Aortic smooth muscle cell (primary cell): ENCODE measurements at places on chromosomes 3 and 15. TPM values are rescaled to one million over a fixed set of nuclear protein-coding genes. Genes with fewer than 3 reads are reported as not detected.

The CBLB gene
- 38.8 and 74.7 TPM in 2 replicates for total RNA-seq

The TOMM70 gene
- total RNA-seq, result 45.8 and 50.1 TPM in 2 replicates

The PLA2G4B gene
- total RNA-seq, result 0.50 and 0.79 TPM in 2 replicates

The SNX33 gene
- total RNA-seq, result 28.0 and 32.5 TPM in 2 replicates

The NANOGP8 gene
- not detected in 2 replicates for total RNA-seq

The SERPINI2 gene
- not detected in 2 replicates for total RNA-seq

The TGM5 gene
- not detected in 2 replicates for total RNA-seq

The MNS1 gene
- total RNA-seq, result 3.5 and 4.0 TPM in 2 replicates

The SLMAP gene
- 39.6 and 46.8 TPM in 2 replicates for total RNA-seq
